NCI-H774 (cell line): ENCODE measurements at places on chromosomes 6 and 20.

DNA sequence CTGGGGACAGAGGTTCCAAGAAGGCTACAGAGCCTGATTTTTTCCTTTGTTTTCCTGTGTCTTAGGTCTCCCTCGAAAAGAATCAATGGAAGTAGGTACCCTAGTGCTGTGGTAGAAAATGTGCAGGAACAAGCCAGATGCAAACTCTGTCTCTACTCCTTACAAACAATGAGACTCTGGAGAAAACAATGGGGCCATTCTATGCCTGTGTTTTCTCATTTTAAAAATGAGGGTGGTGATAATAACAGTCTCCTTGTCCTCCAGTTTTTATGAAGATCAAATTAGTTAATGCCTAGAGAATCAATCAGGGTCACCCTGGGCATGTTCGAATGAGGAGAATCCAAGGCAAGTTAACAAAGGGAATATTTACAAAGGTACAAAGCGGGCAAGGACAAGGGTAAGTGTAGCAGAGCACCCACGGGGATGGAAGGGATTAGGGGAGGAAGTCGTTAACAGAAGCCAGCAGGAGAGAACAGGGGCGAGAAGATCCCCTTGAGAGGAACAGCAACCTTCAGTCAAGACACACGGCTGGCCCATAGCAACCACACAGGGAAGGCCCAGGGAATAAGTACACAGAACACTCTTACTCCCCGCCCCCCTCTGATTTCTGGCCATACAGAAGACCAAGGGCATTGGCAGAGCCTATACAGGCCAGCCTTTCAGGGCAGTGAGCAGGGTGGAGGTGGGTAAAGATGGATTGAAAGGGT lies 342.8 kb downstream of the PTPRT start:
- no peak for DNase-seq

GRCh38 chr6:157061770-157062594 lies 261.3 kb downstream of the TMEM242 start:
- DNase-seq, result no peak

DNA sequence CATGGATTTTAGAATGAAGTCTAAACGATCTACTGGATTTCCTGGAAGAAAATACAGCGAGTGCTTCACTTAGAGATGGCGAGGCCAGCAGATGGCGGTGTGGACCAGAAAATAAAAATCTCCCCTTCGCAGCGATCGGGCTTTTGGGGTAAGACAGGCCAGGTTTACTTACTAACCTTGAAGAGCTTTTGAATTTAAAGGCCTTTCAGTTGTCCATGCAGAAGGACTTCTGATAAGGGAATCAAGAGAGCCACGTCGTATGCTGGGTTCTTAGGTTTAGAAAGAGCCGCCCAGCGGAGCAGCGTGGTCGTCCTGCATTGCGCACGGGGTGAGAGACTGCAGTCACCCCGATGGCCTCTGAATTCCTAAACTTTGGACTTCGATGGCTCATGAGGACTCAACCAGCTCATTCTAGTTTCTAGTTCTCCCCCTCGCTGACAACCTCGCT lies 125.2 kb upstream of the RALGAPA2 start:
- peak; percentile 47 for DNase-seq

DNA sequence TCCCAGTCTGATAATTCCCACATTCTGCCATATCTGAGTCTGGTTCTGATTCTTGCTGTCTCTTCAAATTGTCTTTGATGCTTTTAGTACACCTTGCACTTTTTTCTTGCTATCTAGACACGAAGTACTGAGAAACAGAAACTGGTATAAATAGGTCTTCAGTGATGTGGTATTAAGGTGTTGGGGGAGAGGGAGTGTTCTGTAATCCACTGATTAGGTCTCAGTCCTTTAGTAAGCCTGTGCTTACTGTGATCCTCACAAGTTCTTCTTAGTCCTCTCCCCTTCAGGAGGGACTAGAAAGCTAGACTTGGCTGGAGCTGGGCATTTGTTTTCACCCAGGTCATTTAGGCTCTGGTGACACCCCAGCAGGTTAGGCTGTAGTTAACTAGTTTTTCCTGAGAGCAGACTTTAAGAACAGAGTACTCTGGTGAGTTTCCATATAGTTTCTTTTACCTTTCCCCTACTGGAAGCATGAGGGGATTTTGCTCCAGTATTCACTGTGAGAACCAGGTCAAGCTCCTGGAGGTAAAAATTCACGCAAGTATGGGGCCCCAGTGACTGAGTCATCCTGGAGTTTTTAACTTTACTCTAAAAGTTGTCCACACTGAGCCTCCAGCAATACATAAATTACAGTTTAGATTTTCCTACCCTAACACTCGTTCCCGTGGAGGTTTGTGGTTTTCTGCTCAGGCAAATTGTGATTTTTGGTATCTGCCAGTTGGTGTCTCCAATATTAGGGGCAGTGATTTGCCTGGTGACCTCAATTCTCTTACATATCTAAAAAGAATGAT lies 154.6 kb downstream of the CDKAL1 start:
- DNase-seq, result peak; percentile 24
